ENCODE measurements at places on chromosomes 4 and X. TPM values are rescaled to one million over a fixed set of nuclear protein-coding genes. Genes with fewer than 3 reads are reported as not detected.

Gene MAMLD1
- total RNA-seq = 2.4 TPM

DNA sequence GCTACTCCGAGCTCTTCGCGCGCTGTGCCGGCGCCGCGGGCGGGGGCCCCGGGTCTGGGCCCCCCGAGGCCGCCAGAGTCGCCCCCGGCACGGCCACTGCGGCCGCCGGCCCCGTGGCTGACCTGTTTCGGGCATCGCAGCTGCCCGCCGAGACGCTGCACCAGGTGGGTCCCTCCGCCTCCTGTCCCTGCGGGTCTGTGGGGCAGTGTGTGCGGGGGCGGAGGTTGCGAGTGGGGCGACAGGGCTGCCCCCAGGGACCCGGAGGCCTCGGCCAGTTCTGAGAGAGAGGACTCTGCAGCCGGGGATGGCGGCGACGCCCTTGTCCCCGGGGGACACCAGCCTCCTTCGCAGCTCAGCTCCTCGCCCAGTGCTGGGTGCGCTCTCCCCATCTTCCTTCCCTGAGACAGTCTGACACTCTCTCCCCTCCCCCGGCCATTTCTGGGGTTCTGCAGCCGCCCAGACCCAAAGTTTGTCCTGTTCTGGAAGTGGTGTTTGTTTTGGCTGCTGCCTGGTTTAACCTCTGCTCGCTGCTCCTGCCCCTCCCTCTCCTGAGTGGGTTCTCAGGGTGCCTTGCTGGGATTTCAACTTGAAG lies 609 bp downstream of the REPS2 start:
- DNase-seq = peak; percentile 46

Gene TRAM1L1
- 0.63 TPM for total RNA-seq

Gene NLRP2B
- total RNA-seq = not detected

GRCh38 chr4:67091673-67092072 lies 453.6 kb downstream of the CENPC start:
- DNase-seq = no peak
